A549 treated with CORT108297 at 1 μM for 4 hours (cell line): ENCODE measurements at places on chromosomes 12 and 14. TPM values are rescaled to one million over a fixed set of nuclear protein-coding genes. Genes with fewer than 3 reads are reported as not detected.

The METTL1 gene
- 54.5 to 55.9 TPM (median 55.3 TPM) in 5 replicates for total RNA-seq

The AHNAK2 gene
- total RNA-seq = 182 to 238 TPM (median 196 TPM) in 5 replicates

The NOS1 gene
- total RNA-seq = 0.46 to 0.69 TPM (median 0.62 TPM) in 5 replicates

The FIGNL2 gene
- total RNA-seq = 0.17 to 0.30 TPM (median 0.29 TPM) in 5 replicates

The SLC16A7 gene
- 0.08 to 0.20 TPM (median 0.15 TPM) in 5 replicates for total RNA-seq

The TDRD9 gene
- total RNA-seq = not detected in 5 replicates

The LRIG3 gene
- 4.4 to 6.3 TPM (median 5.8 TPM) in 5 replicates for total RNA-seq

The PSEN1 gene
- 57.5 to 75.7 TPM (median 59.8 TPM) in 5 replicates for total RNA-seq

The NKX2-1 gene
- total RNA-seq = 0.03 TPM in 1 of 5 replicates, not detected in the others

The CLEC1B gene
- not detected in 5 replicates for total RNA-seq

The CLEC9A gene
- not detected in 5 replicates for total RNA-seq

The DYRK4 gene
- total RNA-seq = 40.3 to 47.4 TPM (median 46.8 TPM) in 5 replicates

The ANKRD33 gene
- 0.08 to 0.12 TPM in 2 of 5 replicates, not detected in the others for total RNA-seq
